Gastroesophageal sphincter (tissue), 4 donors: ENCODE measurements at places on chromosomes 6 and 20. TPM values are rescaled to one million over a fixed set of nuclear protein-coding genes. Genes with fewer than 3 reads are reported as not detected.

DNA sequence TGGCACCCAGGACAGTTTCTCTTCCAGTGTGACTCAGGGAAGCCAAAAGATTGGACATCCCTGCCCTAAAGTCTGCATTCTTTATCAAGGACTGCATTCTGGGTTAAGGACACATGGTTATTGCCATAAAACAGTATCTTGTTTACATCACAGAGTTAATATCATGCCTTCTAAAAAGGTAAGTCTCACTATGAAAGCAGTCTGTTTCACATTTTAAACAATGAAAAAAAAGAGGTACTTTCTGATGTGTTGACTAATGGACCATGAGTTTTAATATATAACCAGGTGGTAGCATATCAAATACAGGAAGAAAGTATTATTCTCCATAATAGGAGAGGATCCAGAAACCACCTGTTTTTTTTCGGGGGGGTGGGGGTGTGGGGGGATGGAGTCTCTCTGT lies 93.7 kb downstream of the TIAM2 start:
- ATAC-seq = no peak

Gene RAD21L1
- not detected for total RNA-seq

GRCh38 chr20:24960861-24961260 lies 11.8 kb downstream of the CST7 start:
- ATAC-seq = no peak

DNA sequence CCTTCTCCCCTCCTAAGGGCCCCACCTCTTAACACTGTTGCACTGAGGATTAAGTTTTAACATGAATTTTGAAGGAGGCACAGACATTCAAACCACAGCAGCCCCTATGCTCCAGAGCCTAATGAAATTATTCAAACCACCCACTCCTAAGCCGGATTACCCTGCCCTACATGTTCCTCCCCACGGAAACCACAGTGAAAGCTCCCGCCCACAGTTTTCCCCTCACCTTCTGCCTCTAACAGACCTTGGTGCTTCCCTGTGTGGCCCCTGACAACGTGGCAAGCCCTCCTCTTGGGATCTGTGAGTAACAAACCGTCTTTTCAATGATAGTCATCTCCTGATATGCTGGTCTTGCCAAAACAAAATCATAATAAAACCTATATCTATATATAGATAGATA lies 74.8 kb downstream of the RIN2 start:
- no peak for ATAC-seq

- ATAC-seq = no peak
Measured at GRCh38 chr6:4848382-4849068, 72.3 kb downstream of the CDYL start.

DNA sequence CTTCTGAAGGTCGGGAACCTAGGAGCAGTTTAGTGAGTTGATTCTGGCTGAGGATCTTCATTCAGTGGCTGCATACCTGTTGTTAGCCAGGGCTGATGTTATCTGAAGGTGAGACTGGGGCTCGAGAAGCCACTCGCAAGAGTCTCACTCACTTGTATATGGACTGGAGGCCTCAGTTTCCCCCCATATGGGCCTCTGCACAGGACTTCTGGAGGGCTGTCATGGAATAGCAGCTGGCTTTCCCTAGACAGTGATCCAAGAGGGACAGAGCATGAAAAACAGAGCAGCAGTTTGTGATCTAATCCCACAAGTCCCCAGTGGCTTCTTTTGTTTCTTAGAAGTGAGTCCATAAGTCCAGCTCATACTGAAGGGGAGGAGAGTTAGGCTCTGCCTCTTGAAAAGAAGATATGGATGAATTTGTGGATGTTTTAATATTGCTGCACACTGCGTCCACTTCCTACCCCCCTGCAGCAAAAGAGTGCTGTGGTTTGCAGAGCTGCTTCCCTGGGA lies 623.4 kb downstream of the CDH26 start:
- no peak for ATAC-seq

Gene REM1
- total RNA-seq = 4.4 TPM

- ATAC-seq = no peak
Measured at GRCh38 chr6:9484686-9485085, 930.2 kb downstream of the TFAP2A start.

Gene CTCFL
- not detected for total RNA-seq

GRCh38 chr6:139654888-139655782 lies 280.7 kb upstream of the CITED2 start:
- ATAC-seq = no peak

Gene PNLDC1
- not detected for total RNA-seq

GRCh38 chr6:68653074-68653705 lies 18.1 kb downstream of the ADGRB3 start:
- ATAC-seq = no peak

DNA sequence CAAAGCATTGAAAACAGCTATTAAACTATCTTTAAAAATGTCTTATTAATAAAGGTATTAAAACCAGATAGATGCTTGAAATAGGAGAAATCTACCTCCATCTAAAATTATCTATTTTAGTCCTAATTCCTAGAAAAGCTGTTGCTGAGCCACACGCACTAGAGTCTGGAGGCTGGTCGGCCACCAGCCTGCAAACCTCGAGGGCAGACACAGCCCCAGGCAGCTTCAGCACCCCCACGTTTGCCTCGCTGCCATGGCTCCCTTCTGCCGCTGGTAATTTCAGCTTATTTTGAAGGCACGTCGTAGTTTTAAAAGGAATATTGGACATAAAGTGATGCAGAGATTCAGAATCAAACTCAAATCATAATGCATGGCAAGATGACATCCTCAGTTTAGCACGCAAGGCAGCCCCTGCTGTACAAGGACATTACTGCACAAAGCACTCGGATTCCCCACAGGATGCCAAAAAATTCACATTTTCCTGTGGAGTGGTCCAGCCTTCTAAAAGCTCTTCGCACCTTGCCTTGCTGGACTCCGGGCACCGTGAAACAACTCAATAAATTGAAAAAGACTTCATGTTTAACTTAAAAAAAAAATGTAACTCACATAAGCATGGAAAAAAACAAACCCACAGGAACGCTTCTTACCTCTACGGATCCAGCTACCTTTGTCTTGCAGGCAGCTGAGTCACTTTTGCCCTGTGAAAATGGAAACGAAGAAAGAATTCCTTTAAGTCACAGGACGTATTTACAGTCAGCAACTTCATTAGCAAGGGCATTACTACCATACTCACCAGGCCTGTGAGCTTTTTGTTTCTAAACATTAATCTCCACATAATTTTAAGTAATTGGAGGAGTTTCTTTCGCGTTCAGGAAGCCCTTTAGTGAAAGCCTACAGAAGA lies 143.4 kb upstream of the RPS6KA2 start:
- ATAC-seq = no peak

Gene HLA-DMB
- 14.9 TPM for total RNA-seq
